ENCODE measurements at places on chromosomes 1 and 21.

GRCh38 chr1:208324005-208324404, 79.8 kb upstream of the PLXNA2 start:
- no peak for DNase-seq

GRCh38 chr21:38979271-38980121, 173.8 kb downstream of the ETS2 start:
- DNase-seq: no peak

GRCh38 chr21:41211060-41211805, 43.3 kb downstream of the BACE2 start:
- DNase-seq: no peak

DNA sequence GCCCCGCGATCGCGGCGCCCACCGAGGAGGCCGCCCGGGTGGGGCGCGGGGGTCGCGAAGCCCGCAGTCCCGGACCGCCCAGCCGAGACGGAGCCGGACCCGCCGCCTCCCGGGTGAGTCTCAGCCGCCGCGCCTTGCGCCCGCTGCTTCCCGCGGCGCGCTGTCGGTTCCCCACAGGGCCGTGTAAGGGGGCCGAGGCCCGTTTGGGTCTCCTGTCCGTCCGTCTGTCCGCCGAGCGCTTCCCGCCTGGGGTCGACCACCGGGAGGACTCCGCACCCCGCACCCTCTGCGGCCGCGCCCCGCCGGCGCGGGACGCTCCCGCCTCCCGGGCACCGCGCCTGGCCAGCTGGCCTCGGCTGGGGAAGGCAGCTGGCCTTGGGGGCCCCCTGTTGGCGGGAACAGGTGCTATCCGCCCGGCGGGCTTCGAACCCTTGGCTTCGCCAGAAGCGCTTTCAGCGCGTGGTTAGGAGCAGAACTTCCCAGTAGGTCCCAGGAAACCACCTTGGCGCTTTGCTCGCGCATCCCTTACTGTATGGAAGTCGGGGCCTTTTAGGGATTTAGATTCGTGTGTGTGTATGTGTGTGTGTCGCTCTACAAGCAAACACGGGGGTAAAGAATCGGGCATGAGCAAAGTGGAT, 414 bp downstream of the TMEM51 start:
- peak; percentile 18 for DNase-seq

GRCh38 chr1:148363439-148363810, 119.7 kb downstream of the PPIAL4G start:
- peak; percentile 19 for DNase-seq

DNA sequence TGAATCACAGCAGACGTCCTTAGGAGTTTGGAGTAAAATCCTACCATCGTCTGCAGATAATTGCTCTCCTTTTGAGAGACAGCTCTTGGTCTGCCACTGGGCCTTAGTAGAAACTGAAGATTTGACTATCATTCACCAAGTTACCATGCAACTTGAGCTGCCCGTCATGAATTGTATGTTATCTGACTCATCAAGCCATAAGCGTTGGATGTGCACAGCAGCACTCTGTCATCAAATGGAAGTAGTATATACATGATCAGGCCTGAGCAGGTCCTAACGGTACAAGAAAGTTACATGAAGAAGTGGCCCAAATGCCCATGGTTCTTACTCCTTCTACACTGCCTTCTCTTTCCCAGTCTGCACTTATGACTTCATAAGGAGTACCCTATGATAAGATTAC, 317.8 kb downstream of the GPATCH2 start:
- no peak for DNase-seq

GRCh38 chr1:96048572-96049212, 672.9 kb upstream of the PTBP2 start:
- no peak for DNase-seq

DNA sequence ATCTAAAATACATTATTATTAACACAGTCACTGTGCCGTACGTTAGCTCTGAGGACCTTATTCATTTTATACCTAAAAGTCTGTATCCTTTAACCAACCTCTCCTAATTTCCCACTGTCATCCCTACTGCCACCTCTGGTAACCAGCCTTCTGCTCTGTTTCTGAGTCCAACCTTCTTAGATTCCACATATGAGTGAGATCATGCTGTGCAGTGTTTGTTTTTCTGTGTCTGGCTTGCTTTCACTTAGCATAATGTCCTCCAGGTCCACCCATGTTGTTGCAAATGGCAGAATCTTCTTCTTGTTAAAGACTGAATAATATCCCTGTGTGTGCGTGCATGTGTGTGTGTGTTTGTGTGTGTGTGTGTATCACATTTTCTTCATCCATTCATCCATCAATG, 64.2 kb downstream of the ETS2 start:
- DNase-seq: no peak

DNA sequence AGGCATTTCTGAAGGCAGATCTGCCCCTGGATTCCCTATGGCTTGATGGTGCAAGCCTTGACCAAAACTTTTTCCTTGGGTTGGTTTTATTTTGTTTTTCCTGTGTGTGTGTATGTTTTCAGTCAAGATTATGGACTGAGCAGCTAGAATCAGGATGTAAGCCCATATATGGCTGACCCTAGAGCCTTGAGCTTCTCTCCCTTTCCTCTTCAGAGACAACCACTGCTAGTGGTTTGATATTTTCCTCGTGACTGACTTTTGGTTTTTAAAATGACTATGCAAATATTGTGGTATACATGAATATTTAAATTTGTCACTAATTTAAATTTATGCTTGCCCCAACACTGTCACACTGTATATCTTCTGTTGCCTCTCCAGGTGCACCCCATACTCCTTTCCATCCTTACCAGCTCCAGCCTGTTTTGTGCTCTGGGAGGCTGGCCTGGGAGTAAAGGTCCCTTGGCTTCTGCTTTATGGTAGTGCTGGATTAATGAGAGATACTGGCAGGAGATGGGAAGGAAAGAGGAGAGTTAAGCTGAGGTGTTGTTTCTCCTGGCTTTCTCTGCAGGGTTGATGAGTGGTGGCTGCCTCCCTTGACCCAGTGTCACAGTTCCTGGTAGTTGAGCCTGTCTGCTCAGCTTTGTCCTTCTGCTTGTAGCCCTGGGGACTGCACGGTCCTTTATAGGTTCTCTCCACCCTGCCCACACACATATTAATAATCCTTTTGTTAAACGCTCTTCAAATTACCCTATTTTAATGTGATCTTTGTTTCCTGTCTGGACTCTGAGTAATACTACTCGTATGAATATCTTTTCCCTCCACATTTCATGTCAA, 44.4 kb downstream of the RWDD3 start:
- no peak for DNase-seq

GRCh38 chr21:39579734-39580332, 32.9 kb upstream of the B3GALT5 start:
- DNase-seq: no peak

DNA sequence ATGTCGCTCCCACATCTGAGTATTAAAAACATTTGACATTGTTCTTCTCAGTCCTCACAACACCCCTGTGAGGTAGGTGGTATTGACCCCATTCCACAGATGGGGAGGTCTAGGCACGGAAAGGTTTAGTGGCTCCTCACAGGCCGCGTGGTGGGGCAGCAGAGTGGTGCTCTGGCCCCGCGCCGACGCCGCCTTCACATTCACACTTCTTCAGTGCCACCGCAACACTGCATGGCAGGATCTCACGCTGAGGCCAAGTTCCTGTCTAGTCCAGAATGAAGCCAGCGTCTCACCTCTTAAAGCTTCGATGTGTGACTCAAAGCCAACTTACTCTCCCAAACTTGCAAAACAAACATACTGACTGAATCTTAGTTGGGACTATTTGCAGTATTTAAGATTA, 12.1 kb downstream of the ICMT start:
- no peak for DNase-seq

- DNase-seq: no peak
Measured at GRCh38 chr1:77643456-77643855, 39.0 kb downstream of the ZZZ3 start.

DNA sequence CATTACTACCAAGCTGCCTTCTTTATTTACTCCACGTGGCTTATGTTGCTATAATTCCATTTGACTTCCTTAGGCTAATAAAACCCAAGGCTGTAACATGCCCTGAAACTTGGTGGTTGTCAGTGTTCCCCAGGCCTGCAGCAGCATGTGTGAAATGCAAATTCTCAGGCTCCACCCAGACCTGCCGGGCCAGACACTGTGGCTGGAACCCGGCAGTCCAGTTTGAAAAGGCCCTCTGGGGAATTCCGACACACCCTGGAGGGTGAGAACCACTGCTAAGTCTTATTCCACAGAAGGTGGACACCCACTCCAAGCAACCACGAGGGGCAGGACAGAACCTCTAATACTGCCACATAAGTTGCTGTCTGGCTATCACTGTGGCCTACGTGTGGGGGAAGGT, 41.4 kb downstream of the URB1 start:
- DNase-seq: no peak

GRCh38 chr1:205630651-205631009, 1.2 kb downstream of the ELK4 start:
- no peak for DNase-seq

DNA sequence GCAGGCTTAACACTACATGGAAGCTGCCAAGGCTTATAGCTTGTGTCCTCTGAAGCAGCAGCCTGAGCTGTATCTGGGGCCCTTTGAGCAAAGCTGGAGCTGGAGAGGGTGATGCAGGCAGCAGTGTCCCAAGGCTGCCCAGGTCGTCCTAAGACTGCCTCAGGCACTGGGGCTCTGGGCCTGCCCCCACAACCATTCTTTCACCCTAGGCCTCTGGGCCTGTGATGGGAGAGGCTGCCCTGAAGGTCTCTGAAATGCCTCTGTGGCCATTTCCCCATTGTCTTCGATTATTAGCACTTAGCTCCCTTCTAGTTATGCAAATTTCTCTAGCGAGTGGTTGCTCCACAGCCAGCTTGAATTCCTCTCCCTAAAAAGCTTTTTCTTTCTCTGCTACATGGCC, 142.0 kb downstream of the LRIG2 start:
- DNase-seq: no peak

DNA sequence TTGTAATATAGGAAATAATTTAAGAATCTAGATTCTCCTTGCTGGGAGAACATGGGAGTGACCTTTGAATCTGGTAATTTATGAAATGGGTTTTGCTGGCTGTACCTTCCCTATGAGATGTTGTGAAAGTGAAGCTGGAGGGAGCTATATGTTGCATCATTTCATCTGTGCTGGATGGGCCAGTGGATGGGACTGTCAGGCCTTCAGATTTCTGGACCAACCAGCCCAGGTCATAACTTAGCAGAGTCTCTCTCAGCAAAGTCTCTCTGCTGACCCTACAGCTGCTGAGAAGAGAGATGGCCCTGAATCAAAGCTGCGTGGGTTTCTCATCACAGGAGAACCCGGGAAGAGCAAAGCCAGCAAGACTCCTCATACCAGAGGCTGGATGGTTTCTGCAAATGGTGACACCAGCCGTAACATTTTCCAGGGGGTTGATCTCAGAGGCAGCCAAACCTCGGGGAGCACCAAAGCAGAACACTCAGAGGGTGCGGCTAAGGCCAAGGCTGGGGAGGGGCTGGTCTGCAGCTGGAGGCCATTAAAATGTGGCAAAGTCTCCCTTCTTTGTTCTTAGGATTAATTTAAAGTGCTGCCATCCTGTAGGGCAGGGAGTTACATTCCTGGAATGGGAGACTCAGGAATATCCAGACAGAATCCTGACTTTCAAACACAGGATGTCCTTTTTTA, 18.2 kb upstream of the PTGFRN start:
- DNase-seq: no peak

- DNase-seq: no peak
Measured at GRCh38 chr1:66542811-66543767, 9.1 kb downstream of the SGIP1 start.

DNA sequence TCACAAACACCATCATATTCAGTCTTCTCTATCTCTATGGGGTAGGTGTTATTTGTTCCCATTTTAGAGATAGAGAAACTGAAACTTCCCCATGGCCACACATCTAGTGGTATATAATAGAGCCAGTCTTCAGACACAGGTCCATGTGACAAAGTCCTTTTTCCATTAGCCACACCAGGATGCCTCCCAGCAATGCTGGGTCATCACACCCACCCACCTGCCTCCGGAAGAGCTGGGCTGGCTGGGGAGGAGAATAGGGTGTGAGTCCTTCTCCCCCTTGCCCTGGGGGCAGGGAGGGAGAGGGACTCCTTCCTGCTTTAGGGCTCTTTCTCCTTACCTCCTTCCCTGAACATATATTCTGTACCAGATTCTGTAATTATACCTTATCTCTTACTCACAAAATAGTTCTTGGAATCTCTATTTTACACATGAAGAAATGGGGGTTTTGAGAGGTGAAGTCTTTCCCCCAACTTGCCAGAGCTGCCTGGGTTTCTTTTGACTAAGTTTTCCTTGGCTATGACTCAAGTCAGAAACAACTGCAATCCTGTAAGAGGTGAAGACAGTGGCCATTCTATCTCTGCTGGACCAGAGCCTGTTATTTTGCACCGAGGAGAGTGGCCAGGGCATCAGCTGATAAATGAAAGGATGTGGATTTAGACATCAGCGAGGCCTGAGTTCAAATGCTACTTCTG, 30.0 kb downstream of the SOX13 start:
- no peak for DNase-seq

- DNase-seq: no peak
Measured at GRCh38 chr1:27117733-27118439, 37.0 kb downstream of the SLC9A1 start.
